ENCODE measurements at places on chromosomes 5 and 9.

- no peak for DNase-seq
Observed at GRCh38 chr5:80213466-80213865, 42.4 kb downstream of the SERINC5 start.

- no peak for DNase-seq
Observed at GRCh38 chr5:158351485-158352125, 492.7 kb upstream of the CLINT1 start.

GRCh38 chr5:179321206-179321987, 23.9 kb downstream of the ADAMTS2 start:
- DNase-seq, result no peak

GRCh38 chr9:125180876-125181275, 8.7 kb downstream of the PPP6C start:
- no peak for DNase-seq
